ENCODE measurements at places on chromosomes 3 and 15.

- no peak for DNase-seq
These were observed 13.4 kb downstream of the APOD start for GRCh38 chr3:195570344-195570743.

GRCh38 chr15:31338879-31339557 is 12.4 kb downstream of the KLF13 start:
- no peak for DNase-seq

- DNase-seq = no peak
These were observed 1.5 kb upstream of the SNX22 start for GRCh38 chr15:64149893-64150578.

- no peak for DNase-seq
These were observed 52.0 kb downstream of the CD200R1L start for GRCh38 chr3:112794622-112795172.

DNA sequence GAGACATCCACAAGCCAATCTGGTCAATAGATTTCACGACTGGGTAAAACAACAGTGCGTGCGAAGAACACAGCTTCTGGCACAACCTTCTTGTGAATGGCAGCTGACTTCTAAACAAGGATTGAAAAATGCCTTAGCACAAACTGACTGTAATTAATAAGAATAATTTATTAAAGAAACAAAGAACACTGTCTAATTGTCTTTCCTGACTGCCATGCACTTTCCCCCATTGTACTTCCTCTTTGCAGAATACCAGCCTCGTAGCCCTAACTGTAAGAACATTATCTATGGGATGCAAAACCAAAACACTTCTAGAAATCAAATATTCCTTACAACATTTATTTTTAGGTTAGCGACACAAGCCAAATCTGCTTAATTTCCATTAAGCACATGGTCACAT is 6.5 kb downstream of the FOXP1 start:
- DNase-seq = no peak

- no peak for DNase-seq
These were observed 46.8 kb downstream of the SCN5A start for GRCh38 chr3:38602576-38603250.

DNA sequence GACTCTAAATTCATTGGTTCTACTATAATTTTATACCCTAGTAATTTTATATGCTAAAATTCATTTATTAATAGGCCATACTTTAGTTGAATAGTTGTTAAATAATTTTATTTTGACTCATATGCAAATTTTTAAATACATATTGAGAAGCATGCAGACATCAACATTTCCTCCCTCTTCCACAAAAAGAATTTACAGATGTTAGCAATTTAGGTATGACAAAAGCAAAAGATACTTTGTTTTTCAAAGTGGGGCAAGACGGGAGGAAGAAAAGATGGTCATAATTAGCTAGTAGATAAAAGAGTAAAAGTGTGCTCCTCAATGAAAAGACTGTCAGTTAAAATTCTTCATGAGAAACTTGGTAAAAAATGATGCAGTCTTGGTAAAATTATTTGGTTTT is 148.9 kb upstream of the TSPAN3 start:
- DNase-seq = no peak

- no peak for DNase-seq
These were observed 626.6 kb downstream of the MCTP2 start for GRCh38 chr15:94858011-94858410.

DNA sequence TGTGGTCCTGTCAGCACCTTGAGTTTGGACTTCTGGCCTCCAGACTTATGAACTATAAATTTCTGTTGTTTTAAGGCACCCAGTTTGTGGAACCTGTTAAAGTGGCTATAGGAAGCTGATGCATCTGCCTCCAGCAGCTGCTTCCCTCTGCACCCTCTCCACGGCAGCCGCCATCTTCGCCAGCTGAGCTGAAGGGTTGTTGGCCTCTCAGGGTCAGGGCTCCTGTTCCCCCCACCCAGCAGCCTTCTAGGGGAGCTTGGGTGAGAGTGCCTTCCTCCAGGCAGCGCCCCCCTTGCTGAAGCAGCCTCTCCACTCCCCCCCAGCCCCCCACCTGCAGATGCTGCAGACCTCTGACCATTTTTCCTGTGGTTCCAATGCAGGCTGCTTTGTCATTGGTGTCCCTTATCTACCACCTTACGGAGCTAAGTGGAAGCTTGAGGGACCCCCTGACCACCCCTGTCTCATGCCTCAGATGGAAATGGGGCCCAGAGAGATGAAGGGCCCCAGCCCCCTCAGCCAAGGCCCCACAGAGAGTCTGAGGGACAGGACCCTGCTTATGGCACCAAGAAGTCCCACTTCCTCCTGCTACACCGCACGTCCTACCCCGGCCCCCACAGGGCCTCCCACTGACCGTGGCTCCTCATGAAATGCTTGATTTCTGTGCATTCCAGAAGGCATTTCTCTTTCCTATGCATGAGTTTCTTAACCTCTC is 61.4 kb upstream of the TLE3 start:
- no peak for DNase-seq

DNA sequence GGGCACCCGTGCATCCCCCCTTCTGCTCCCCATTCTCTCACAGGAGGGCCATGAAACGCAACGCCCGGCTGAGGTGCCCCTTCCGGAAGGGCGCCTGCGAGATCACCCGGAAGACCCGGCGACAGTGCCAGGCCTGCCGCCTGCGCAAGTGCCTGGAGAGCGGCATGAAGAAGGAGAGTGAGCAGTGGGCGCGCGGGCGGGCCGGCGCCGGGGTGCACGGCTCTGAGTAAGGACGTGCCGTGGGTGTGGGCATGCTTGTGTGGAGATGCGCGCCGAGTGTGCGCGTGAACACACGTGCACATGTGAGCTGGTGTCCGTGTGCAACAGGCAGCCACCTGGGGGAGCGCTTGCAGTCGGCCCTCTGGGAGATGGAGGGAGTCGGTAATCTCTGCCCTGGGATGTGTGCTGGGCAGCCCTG is 28.1 kb downstream of the NR1I2 start:
- peak; percentile 47 for DNase-seq

DNA sequence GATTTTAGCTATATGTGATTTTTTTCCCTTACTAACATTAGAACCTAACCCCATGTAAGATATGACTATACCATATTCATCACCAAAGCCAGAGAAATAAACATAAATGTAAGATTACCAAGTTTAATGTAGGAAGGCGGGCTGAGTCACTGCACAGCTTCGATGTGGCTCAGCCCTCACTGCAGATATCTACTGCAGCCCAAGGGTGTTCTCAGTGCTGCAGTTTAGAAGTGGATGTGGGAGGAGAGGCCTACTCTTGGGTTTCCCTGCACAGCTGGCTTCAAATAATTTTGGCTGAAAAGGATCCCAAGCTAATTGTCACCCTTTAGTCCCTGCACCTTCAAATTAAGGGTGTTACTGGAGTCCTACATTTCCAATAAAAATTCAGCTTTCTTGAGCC is 9.3 kb downstream of the ARPP19 start:
- DNase-seq = no peak

DNA sequence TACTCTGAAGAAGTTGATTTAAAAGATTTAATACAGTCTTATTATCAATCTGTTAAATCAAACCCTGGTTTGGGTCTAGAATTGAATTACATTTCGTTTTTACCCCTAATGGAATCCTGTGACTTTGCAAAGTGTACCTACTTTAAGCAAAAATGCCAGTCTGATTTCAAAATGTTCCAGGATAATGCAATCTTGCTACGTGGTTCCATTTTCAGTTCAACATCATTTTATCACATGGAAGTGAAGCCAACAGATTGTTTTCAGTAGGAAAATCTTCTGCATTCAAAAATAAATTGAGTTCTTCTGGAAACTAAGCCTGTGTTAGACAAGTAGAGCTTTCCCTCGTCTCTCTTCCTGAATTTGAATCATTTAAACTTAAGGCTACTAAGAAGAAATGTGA is 356.4 kb downstream of the CHST2 start:
- no peak for DNase-seq

DNA sequence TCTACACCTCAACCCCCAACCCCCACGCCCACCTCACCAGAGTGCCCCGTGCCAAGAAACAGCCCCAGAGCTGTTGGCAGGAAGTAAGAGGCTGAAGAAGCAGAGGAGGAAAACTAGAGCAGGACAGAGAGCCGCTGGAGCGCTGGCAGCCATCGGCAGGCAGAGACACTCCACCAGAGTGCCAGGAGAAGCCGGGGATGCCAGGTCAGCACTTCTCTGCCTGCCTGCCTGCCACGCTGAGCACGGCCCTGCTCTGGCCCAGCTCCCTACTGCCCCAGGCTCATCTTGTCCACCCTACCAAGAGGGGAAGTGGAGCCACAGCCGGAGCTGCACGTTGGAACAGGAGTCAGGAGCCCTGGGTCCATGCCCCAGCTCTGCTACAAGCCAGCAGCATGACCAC is 29.7 kb downstream of the CACNA2D2 start:
- DNase-seq = no peak

DNA sequence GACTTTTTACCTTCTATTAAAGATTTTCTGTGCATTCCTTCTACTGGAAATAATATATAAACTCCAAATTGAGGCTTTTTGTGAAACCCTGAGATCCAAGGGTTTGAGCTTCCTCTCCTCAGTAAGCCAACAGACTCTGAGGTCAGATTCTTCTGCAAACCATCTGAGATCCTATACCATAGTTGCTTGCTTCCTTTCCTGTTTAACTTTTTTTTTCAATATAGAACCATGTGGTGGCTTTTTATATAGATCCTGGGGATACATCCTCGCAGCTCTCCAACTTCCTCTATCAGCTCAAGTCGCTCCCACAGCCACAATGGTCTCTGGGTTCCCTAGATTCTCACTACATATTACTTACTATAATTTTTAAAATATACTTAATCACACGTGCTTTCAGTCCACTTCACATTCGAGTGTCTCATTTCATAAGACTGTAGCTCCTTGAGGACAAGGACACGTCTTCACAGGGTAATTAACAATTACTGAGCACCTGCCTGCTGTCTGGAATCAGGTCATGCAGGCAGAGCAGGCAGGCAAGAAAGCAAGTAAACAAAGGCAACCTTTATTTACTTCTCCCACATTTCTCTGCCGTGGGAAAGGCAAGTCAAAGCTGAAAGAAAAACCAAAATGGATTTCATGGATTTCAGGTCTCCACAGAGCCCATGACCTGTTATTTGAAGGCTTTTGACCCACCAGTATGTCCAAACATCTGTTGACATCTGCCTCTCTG is 941.5 kb downstream of the FHIT start:
- DNase-seq = no peak

- no peak for DNase-seq
These were observed 119.9 kb upstream of the STT3B start for GRCh38 chr3:31412832-31413231.

- no peak for DNase-seq
These were observed 52.6 kb downstream of the TBC1D2B start for GRCh38 chr15:78024883-78025282.

GRCh38 chr3:150958683-150959082 is 13.8 kb downstream of the CLRN1 start:
- DNase-seq = no peak

GRCh38 chr15:87743562-87743961 is 513.0 kb downstream of the NTRK3 start:
- DNase-seq = no peak

DNA sequence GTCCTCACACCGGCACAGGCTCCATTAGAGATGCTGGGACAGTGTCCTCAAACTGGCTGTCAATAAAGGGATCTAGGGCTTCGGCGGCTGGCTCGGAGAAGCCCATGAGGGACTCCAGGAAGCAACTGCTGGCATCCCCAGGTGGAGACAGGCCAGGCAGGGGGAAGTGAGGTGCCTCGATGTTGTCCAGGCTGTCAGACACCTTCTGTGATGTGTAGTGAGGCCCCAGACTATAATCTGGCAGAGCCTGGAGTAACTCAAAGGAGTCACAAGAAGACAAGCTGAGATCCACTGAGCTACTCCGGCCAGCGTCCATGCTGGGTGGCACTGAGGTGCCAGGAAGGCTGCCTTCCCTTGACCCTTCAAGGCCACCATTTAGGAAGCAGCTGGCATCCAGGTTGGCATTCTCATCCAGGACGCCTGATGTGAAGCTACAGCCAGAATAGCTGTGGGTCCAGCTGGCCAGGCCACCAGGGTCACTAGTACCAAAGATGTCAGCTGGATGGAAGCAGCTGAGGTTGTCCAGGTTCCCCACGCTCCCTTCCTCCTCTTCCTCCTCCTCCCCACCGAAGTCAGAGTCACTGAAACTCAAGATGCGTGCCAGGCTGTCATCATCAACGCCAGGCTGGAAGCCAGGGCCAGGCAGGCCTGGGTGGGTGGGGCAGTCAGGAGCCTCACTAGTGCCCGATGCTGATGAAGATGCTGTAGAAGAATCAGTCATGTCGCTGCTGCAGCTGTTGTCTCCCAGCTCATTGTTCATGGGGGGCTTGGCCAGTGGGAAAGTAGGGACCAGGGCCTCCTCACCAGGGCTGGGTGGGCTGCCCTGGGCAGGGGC is 10.1 kb downstream of the CSRNP1 start:
- DNase-seq = no peak

GRCh38 chr3:72661115-72661457 is 187.2 kb downstream of the SHQ1 start:
- DNase-seq = peak; percentile 55

GRCh38 chr3:46998852-46999515 is 19.5 kb downstream of the NBEAL2 start:
- no peak for DNase-seq

- DNase-seq = no peak
These were observed 156.2 kb downstream of the MEGF11 start for GRCh38 chr15:66097151-66098021.

- DNase-seq = no peak
These were observed 79.4 kb downstream of the SMAD3 start for GRCh38 chr15:67144609-67145311.

DNA sequence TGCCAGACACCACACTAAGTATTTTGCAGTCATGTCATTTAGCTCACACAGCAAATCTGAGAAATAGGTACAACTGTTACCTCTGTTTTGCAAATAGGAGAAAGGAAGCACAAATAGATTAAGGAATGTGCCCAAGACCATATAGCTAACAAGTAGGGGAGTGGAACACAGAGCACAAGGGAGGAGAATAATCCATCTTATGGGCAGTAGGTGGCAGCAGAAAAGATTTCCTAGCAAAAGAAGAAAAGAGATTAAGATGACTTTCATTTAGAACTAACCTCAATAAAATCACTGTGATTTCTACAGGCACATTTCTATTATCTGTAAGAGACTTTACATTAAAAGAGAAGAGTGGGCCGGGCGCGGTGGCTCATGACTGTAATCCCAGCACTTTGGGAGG is 49.1 kb downstream of the NR1I2 start:
- no peak for DNase-seq

GRCh38 chr3:38154033-38154494 is 11.3 kb upstream of the OXSR1 start:
- no peak for DNase-seq

- no peak for DNase-seq
These were observed 74.7 kb downstream of the DZIP3 start for GRCh38 chr3:108664266-108664665.

- no peak for DNase-seq
These were observed 61.6 kb downstream of the TMEM39A start for GRCh38 chr3:119401503-119402440.
